T-cell (primary cell): ENCODE measurements at places on chromosomes 1 and 21.
A peak's percentile ranks its signal among the peaks of the same experiment; 100 is the strongest.

DNA sequence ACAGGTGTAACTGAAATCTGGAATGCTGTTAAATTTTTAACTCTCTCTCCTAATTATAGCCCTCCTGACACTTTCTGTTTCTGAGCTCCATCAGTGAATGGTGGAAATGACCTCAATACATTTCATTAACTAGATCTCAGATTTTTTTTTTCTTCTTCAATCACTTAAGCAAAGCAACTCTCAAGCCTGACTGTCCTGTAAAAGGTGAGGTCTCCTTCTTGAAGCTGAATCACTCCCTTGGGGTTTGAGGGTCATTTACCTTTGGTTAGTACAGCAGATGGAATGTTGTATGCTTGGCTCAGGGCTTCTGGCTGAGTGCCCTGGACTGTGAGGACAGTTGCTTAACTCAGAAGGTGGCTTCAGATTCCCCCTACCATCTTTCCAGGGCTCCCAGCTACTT is 518.7 kb downstream of the PTPRC start:
- DNase-seq: no peak

DNA sequence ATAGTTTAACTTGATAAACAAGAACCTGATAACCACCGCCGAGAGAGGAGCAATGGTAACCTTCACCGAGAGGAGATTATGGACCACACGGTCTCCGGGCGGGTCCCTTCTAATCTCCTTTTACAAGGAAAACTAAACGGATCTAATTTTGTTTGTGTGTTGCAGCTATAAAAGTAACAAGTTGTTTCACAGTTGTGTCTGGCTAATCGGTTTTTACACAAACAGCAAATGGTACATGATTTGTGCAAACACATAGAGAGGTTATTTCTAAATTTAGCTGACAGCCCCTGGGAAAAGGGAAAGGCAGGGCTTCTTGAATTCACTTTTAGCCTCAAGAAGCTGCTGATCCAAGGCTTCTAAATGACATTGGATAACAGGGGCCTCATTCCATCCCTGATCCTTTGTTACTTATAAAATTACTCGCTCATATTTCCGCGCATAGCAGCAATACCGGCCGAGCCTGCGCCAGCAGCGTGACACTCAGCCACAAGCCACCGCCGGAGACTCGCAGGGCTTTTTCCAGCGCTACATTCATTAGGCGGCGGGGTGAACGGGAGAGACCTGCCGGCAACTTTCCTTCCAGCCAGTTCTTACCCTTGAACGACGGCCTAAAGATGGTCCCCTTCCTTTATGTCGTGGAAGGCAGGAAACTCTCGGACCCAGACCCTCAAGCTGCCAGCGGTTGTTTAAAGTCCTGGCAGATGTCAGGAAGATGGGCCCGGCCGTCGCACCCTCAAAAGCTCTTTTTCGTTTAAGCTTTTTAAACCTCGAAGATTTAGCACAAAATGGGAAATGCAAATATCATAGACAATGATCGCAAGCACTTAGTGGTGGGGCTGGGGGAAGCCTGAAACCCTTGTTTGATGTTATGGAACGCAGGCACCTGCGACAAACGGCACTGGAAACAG is 4.4 kb downstream of the FOXD3 start:
- no peak for DNase-seq

DNA sequence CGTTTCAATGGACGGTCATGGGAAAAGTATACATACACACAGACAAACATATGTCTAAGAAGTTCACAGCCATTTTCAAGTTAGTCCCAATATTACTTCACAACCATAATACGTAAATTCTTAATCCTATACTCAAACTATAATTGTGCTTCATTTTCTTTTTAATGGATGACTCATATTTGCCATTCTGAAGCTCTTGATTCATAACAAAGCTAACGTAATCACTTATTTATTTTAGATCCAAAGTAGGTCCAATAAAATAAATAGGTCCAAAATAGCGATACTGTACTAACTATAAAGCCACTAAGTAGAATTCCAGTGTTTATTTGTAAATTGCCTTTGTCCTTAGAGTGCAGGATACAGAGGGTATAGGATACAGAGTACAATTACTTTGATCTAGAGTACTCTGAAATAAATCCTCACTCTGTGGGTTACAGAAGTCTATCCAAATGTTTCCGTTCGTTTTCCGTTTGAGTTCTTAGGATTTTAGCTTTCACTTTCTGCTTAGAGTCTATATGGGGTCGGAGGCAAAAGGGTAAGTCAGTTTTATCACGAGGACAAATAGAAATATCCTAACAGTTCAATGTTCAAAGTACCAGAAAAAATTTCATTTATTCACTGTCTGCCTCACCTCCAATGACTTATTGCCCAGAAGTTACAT is 8.8 kb upstream of the C1orf115 start:
- no peak for DNase-seq

DNA sequence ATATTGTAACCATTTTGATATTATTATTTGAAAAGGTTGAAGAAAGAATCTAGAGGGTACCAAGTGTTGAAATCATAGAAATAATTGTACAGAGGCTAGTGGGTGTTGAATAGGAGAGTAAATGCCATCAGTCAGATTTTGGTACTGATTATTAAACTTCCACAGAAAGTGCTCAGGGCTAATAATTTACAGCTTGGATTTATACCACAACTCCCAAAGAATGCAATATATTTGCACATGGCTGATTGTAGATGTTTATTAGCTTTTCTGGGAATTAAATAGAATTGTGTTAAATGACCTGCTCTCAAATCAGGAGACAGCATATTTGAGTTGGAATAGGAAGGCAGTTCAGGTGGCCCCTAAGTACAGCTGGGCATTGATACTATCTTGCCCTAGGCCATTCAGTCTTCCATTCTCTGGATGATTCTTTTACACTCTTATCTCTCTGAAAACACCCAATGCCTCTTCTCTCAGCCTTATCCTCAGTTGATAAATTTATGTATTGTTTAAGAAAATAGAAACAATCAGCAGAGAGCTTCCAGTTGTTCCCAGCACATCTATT is 63.7 kb downstream of the ERICH3 start:
- no peak for DNase-seq

GRCh38 chr1:45403298-45403697 is 63.1 kb upstream of the MUTYH start:
- DNase-seq: no peak

DNA sequence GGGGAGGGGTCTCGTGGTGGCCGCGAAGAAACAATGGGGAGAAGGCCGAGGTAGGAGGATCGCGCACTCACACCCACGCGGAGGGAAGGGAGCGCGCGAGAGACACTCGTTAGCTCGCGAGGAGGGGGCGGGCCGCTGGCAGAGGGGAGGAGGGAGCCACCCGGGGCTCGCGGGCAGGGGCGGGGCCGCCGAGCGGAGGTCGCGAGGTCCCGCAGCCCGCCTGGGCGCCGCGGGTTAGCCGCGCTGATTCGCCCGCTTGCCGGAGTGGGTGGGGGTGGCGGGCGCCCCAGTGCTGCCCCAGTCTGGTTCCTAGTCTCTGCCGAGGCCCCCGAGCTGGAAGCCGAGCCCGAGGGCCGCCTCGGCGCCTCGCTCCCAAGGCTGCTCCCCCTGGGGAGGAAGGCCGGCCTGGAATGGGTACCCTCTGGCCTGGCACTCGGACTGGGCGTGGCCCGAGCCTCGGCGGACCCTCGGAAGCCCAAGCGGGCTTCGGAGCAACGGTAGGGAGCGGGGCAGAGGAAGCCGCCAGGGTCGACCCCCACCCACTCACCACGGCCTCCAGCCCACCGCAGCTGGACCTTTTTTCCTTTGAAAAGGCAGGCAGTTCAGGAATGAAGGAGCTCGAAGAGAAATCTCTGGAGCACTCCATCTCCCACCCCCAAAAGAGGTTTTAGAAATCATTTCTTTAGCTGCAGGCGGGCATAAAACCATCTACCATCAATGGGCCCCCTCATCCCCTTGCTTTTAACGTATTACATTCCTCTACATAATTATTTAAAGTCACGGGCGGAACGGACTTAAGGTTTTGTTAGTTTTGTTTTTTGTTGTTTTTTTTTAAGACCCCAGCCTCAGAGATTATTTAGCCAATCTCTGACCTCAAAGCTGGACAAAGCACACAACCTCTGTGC is 722 bp upstream of the TUT4 start:
- peak; percentile 92 for DNase-seq

DNA sequence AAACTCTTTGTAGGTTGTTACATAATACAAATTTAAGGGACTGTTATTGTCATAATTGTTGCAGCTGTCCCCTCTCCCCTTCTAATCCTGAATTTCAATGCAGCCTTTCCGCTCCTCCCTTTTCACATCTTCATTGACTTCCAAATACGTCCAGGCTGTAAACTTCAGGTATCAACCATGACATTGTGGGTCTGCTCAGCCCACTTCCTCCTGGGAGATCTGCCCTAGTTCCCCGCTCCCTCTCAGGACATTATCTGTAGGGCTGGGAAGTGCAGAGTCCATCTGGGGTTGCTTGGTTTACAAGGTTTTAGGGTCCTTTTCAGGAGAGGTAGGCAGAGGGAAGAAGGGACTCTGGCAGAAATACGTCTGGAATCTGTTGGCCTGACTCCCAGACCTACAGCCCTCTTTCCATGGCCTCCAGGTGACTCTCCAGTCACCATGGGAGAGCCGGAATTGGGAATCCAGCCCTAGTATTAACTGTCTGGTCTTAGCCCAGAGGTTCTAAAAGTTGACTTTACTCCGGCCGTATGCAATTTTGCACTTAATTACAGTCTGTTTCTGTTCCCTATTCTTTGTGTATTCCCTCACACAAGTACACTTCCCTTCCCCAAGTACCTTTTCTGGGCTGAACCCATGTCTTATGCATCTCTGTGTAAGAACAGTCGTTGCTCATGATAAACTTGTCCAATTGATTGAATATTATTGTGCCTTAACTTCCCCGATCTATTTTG is 4.7 kb upstream of the DENND2D start:
- no peak for DNase-seq

DNA sequence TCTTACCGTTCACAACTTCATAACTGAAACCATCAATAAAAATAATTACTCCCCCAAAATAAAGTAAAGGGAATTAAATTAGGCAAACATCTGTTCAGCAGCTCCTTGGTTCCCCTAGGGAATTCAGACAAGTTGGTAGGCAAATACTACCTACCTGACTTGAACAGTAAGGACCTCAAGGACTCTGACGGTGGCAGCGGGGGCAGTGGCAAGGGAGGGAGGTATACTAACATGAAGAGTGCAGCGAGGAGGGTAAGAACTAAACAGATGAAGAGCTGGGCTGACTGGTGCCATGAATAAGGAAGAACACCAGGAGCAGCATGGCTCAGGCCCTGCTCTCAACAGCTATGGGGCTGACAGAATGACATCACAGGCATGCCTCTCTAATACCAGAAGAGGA is 33.1 kb downstream of the MTOR start:
- DNase-seq: no peak

DNA sequence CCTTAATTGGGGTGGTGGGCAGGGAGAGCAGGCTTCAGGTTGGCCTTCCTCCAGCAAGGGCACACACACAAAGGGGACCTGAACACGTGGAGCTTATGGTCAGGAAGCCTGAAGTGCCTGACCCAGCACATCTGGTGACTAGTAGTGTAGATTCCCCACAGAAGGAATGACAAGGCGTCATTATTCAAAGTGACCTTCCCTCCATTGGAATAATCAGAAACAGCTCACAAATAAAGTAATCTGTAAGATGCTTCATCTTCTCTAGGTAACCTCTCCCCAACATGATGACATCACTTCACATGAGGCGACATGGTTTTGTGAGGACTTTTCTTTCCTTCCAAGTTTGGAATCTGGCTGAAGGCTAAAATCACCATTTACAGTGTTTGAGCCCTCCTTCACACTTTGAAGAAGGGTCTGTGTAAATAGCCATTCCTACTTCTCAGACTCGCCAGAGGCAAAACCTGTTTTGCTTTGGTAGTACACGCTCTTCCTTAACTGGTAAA is 32.8 kb upstream of the ERG start:
- no peak for DNase-seq

DNA sequence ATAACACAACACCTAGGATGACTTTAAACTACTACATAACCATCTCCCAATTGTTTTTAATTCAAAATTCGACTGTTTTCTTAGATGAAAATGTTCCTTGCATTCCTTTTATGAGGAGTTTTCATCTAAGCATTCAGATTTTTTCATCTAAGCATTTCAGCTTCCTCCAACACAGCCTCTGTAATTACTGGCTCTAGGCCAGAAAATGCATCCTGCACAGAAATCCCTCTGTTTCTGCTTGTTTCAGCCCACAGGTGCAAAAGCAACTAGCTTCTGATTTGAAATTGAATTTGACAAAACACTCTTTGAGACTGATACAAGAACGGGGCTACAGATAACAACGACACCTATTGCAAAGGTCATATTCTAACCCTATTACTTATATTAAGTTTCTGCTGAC is 90.4 kb downstream of the RGS21 start:
- no peak for DNase-seq

GRCh38 chr1:157142765-157143423 is 4.7 kb upstream of the ETV3 start:
- DNase-seq: no peak

DNA sequence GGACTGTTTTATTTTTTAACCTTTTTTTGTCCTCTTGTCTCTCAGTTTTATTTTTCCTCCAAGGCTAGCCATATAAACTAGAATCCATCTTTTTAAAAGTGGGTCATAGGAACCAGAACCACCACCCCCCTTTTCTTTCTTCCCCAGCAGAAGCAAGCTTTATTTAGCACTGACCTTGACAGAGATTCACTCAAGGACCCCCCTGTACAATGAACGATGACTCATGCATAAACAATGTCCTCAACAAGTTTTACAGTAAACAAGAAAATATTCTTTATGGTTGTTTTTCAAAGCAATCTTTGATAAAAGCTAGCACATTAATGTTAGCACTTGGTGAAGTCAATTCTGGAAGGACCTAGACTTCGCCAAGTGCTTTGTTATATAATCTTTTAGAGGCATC is 14.1 kb downstream of the PKN2 start:
- no peak for DNase-seq

DNA sequence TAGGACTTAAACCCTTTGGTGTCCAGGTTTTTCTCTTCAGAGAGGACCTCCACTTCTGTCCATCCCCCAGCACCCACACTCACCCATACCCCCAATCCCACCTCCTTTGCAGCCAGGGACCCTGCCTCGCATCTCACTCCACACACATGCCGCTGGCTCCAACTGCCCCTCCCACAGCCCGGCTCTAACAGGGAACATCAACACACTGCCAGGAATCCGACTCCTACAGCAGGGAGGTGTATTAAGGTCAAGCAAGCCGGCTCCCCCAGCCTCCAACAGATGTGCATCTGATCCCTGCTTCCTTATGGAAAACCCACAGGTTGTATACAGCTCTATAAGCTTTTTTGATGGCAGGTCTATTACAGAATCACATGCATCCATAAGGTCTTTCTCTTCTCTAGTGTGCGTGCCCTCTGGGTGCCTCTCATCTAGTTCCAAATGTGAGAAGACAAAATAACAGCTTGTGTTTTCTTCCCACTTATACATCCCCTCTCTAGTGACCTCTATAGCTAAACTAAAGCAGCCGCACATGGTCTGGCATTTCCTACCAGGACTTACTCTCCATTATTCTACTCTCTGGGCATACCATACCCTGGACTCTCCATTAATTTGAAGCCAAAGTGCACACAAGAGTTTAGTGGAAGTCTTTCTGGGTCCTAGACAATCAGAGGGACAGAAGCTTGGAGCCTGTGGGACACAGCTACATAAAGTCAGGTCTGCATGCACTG is 16.3 kb downstream of the PIK3C2B start:
- no peak for DNase-seq

GRCh38 chr21:36113647-36114428 is 21.0 kb upstream of the CBR3 start:
- peak; percentile 24 for DNase-seq

GRCh38 chr1:65792669-65793358 is at the start of gene PDE4B:
Gene PDE4B, plus strand, starts transcription at chr1:65792895.
- no peak for DNase-seq

- DNase-seq: no peak
These were observed 153.5 kb downstream of the PLXNA2 start for GRCh38 chr1:208090388-208091301.
